ENCODE measurements at places on chromosomes 4 and X.
A peak's percentile ranks its signal among the peaks of the same experiment; 100 is the strongest.

GRCh38 chr4:102438396-102439235, 62.5 kb upstream of the NFKB1 start:
- DNase-seq: no peak

- peak; percentile 68 for DNase-seq
These were observed 29.2 kb downstream of the SULT1E1 start for GRCh38 chr4:69830560-69831269.

- DNase-seq: no peak
These were observed 36.0 kb downstream of the INTU start for GRCh38 chr4:127668770-127669169.

- no peak for DNase-seq
These were observed 80.7 kb downstream of the FAT1 start for GRCh38 chr4:186642998-186643397.

DNA sequence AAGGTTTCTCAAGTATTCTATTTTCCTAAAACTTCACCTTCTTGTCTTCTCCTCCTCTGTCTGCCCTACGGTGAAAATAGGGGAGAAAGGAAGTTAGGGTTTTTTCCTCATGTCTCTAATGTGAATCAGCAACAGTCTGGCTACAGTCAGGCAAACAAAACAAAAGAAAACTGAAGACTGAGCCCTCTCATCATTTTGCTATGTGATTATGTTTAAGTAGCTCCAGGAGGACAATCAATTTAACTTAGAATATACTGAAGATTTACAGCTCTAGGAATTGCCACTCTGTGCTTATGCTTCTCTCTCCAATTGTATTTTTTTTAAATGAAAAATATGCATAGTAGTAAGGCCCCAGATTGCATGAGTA, 316.2 kb downstream of the GPAT3 start:
- DNase-seq: no peak

GRCh38 chrX:47540754-47541538, 20.1 kb upstream of the ARAF start:
- DNase-seq: peak; percentile 95

DNA sequence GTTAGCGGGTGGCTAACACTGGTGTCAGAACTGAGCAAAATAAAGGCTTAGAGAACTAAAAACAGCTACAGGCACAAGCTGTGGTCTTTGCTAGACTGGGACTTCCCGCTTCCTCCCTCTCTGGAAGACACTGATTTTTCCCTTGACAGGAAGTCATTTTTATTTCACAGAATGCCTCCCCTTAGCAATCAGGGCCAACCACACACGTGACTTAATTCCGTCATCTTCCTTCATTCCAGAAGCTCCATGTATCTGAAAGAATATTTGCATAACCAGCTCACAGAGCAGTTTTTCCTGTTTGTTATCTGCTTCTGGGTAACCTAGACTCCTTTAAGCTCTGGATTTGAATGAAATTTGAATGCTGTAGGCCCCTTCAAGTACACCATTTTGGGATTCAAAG, 327.5 kb upstream of the FRG1 start:
- peak; percentile 4 for DNase-seq
